Adrenal gland (tissue), 19 donors: ENCODE measurements at places on chromosomes 4 and X.
A peak's percentile ranks its signal among the peaks of the same experiment; 100 is the strongest.

GRCh38 chr4:11698033-11698432, 269.3 kb upstream of the HS3ST1 start:
- H3K4me3 ChIP-seq: no peak overlapping the region
- H3K4me1 ChIP-seq: peaks cover 7% of the 10 kb centered on the region
- no peaks in the 10 kb centered on the region for H3K36me3 ChIP-seq
- no peak for DNase-seq

DNA sequence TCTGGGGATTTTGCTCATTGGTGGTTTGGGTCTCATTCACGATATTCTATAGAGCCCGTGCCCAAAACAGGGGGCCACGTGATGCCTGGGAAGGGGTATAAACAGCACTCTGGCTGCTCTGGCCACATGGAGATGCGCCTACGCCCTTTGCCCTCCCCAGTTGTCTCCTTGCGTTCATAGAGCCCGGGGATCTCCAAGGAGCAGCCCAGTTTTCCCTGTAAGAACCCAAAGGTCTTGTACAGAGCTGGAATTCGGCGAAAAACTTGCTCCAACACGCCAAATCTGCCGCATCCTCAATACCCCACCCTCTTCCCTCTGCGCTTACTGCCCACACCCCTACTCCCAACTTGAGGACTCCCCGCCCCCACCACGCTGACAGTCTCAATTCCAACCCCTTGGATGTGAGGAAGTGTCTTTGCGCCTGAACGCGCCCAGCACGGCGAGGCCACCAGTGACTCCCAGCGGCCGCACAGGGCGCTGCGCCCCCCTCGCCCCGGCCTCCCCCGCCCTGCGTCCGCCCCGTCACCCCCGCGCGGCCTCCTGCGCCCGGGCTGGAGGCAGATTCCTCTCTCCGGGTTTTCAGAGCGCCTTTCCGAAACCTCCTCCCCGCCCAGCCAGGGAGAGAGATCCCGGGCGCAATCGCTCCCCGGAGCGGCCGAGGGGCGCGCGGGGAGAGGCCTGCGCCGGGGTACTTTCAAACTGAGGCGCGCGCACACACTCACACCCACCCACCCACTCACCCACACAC, at the start of gene NHS:
Gene NHS, plus strand, starts transcription at position 582 of the 748 bp plus-strand sequence. CDS start 558 bp downstream, outside the sequence.
- H3K36me3 ChIP-seq: no peaks in the 10 kb centered on the region
- peaks cover 3% of the 10 kb centered on the region for H3K27me3 ChIP-seq
- H3K4me1 ChIP-seq: no peaks in the 10 kb centered on the region

DNA sequence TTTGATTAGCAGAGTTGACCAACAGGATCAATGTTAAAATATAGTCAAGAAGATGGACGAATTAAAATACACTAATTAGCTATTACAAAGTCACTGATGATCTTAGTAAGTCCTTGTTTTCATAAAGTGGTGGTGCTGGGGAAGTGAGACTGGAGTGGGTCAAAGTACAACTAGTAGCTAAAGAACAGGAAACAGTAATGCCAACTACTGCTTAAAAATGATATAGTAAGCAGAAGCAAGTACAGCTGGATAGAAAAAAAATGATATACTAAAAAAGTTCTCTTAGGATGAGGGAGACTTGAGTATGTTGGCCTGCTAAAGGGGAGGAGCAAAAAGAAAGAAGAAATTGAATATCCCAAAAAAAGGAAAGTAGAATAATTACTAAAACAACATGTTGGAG, 580.8 kb upstream of the FTHL17 start:
- no peaks in the 10 kb centered on the region for H3K36me3 ChIP-seq
- no peak for DNase-seq
- no peaks in the 10 kb centered on the region for H3K4me1 ChIP-seq
- no peak overlapping the region for H3K4me3 ChIP-seq
- no peak overlapping the region for H3K27ac ChIP-seq
- peaks cover 3% of the 10 kb centered on the region for H3K27me3 ChIP-seq

DNA sequence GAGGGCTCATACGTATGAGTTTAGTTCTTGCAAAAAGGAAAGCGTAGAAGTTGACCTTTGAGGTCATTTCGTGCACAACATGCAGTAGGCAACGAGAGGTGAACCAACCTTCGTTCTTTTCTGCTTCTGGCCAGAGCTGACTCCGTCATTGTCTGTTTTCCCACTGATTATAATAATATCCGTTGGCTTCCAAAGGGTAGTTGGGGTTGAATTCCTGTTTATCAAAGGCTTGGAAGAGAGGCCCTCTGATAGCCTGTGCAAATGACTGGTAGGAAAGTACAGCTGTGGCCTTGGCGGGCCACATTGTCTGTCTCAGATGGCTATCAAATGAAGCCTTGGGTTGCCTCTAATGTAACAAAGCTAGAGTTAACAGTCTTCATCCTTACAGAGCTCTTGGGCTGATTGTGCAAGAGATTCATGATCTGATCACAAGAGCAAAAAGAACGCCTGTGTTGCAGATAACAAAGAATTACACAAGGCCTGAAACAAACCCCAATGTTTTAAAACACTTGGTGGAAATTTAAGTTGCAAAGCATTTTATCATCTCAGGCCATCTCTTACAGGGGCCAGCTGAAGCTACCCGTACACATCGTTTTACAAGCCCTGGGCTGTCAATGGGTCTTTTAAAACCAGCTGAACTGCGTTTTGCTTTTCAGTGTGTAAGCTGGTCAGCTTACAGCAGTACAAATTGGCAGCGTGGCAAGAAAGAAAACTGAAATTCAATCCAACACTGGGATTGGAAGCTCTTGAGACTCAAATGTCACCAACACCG, 46.1 kb upstream of the FAM9C start:
- peak overlapping the region; percentile 74 for H3K27ac ChIP-seq
- no peaks in the 10 kb centered on the region for H3K4me1 ChIP-seq
- no peaks in the 10 kb centered on the region for H3K36me3 ChIP-seq
- peak; percentile 24 for DNase-seq
- no peak overlapping the region for H3K4me3 ChIP-seq

GRCh38 chr4:173128199-173128890, 40.3 kb upstream of the GALNT7 start:
- no peaks in the 10 kb centered on the region for H3K4me1 ChIP-seq
- H3K4me3 ChIP-seq: no peak overlapping the region
- H3K27ac ChIP-seq: no peak overlapping the region
- H3K27me3 ChIP-seq: no peaks in the 10 kb centered on the region

- H3K4me3 ChIP-seq: no peak overlapping the region
- no peaks in the 10 kb centered on the region for H3K27me3 ChIP-seq
- H3K27ac ChIP-seq: no peak overlapping the region
- DNase-seq: no peak
Observed at GRCh38 chr4:4693258-4693657, 151.4 kb upstream of the STX18 start.

GRCh38 chr4:124092541-124092984, 620.0 kb downstream of the ANKRD50 start:
- no peak overlapping the region for H3K4me3 ChIP-seq
- H3K27me3 ChIP-seq: no peaks in the 10 kb centered on the region
- no peak for DNase-seq
- H3K36me3 ChIP-seq: no peaks in the 10 kb centered on the region
- no peak overlapping the region for H3K27ac ChIP-seq
